ENCODE measurements at places on chromosomes 16 and 17. TPM values are rescaled to one million over a fixed set of nuclear protein-coding genes. Genes with fewer than 3 reads are reported as not detected.
A peak's percentile ranks its signal among the peaks of the same experiment; 100 is the strongest.

DNA sequence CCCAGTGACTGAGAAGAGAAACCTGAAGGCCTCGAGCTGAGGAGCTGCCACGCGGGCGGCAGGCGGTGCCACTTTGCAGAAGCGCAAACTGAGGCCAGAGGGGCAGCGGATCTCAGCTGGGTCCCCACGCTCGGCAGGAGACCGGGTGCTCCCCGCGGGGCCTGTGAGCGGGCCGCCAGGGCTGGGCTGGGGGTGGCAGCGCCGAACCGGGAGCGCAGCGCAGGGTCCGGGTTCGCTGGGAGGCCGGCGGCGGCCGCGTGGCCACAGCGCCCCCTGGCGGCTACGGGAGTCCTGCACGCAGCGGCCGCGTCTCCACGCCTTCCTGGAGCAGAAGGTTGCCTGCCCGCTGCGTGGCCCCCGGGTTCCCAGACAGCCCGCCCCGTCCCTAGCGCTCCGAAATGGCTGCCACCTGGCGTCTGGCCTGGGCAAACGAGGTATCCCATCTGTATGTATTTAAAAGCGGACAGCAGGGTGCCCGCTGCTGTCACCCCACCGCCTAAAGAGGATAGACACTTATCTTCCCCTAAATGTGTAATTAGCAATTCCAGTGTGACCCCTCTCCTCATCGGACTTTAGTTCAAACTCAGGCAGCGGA, 96.1 kb upstream of the CDH5 start:
- peak; percentile 88 for DNase-seq

DNA sequence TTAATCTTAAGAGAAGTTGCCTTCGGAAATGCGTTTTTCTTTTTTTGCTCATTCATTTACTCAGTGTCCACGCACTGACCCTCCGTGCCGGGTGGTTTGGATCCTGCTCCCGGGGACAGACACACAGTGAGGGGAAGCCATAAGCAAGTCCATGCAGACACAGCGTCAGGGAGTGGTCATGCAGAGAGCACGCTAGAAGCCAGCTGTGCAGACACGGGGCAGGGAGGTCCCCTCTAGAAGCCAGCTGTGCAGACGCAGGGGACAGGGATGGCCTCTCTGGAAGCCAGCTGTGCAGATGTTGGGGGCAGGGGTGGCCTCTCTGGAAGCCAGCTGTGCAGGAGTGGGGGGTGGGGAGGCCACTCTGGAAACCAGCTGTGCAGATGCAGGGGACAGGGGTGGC, 4.8 kb downstream of the GAA start:
- DNase-seq = peak; percentile 25

The BRIP1 gene
- total RNA-seq = 0.35 TPM

DNA sequence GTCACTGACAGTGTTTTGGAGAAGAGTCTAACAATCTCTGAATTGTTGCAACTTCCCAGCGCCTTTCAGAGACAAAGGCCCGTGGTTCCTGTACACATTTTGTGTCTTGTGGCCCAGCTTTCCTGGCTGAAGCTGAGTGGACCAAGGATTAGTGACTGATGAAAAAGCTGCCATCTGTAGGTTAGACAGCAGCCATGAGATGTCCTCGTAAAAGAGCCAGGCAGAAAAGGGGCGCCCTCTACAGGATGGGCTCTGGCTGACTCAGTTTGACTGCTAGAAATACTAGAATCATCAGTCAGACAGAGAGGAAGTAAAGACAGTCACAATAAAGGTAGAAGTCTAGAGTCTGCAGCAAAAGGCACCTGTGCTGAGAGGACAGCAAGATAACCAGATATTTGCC, 26.5 kb upstream of the NF1 start:
- DNase-seq = peak; percentile 47

The UNC13D gene
- total RNA-seq = 8.6 TPM

The CHRNB1 gene
- 9.6 TPM for total RNA-seq

GRCh38 chr17:47208744-47209488, at the start of gene MYL4:
MYL4 (plus strand) TSS chr17:47209348; CDS start chr17:47209423, 75 bp downstream.
- DNase-seq = no peak

The SLC39A11 gene
- total RNA-seq = 5.4 TPM

DNA sequence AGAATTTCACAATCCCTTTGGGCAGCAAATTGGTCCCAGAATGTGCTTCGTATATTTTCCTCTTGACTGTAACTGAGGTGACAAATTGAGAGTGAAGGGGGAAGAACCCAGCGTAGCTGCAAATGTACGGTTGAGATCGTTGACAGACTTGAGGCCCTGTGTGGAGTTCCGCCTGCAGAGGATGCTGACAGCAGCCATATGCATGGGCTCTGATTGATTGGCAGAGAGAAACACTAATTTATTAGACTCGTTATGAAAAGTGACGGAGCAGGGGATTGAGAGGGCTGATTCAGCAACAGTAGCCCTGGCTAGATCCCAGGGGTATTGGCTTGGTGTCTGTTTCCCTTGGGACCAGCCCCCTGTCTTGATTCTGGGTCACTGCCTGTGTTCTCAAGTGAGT, 930.1 kb upstream of the EEF2KMT start:
- no peak for DNase-seq

- no peak for DNase-seq
Measured at GRCh38 chr16:84423416-84423837, 55.1 kb downstream of the ATP2C2 start.

The DYNLL2 gene
- 80.5 TPM for total RNA-seq

DNA sequence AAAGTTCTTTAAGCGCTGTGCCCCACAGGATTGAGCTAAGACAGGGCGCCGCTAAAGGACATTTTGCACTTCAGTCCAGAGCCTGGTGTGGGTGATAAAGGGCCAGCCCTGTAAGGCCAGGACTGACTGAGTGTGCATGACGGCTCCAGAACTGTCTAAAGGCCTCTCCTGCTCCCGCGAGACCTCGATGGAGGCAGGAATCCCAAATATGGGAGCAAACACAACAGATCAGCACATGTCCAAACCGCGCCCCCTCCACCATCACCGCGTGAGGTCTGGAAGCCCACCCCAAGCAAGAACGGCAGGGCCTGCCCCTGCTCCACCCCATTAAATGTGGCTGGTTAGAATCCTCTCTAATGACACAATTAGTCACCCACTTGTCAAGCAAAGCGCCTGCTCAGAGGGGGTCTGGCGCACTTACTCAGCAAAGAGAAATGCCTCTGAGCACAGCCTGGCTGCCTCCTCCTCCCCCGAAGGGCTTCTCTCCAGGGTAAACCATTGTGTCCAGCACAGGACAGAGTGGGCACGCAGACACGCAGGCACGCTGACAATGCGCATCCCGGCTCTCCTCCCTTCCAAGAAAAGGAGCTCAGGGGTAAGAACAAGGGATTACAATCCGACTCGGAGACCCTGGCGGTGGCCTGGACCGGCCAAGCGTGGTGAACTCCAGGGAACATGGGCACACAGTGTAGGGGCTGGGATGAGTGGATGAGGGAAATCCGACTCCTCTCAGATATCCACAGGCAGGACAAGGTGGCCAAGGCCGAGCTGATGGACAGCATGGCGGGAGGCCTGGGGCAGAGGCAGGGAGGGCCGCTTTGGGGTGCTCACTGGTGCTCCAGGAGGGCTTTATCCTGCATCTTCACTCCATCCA, 1.5 kb downstream of the MXRA7 start:
- peak; percentile 92 for DNase-seq

- DNase-seq = peak; percentile 53
Measured at GRCh38 chr16:28984619-28985135, at the start of gene LAT. LAT (plus strand) TSS chr16:28985052; CDS start chr16:28985418, 366 bp downstream.

The PARD6A gene
- total RNA-seq = 3.7 TPM

- DNase-seq = no peak
Measured at GRCh38 chr17:59067340-59067739, 39.3 kb downstream of the TRIM37 start.
